ENCODE measurements at places on chromosomes 12 and 14.

DNA sequence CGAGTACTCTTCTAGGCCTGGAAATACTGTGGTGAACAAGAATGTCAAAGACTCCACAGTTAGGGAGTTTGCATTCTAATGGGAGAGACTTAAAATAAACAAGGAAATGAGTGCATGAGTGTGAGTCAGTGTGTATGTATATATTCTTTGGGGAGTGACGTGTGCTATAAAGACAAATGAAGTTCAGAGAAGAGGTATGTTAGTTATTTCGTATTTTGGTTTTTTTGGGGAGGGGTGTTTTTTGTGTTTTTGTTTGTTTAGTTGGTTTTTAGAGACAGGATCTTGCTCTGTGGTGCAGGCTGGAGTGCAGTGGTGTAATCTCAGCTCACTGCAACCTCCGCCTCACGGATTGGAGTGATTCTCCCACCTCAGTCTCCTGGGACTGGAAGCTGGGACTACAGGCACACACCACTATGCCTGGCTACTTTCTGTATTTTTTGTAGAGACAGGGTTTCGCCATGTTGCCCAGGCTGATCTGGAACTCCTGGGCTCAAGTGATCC is 74.3 kb downstream of the SRGAP1 start:
- no peak for DNase-seq

GRCh38 chr12:124743479-124744272 is 120.0 kb downstream of the SCARB1 start:
- no peak for DNase-seq

- no peak for DNase-seq
Observed at GRCh38 chr14:42428996-42429395, 822.3 kb downstream of the LRFN5 start.

- no peak for DNase-seq
Observed at GRCh38 chr12:101089271-101089670, 120.8 kb downstream of the SLC5A8 start.

DNA sequence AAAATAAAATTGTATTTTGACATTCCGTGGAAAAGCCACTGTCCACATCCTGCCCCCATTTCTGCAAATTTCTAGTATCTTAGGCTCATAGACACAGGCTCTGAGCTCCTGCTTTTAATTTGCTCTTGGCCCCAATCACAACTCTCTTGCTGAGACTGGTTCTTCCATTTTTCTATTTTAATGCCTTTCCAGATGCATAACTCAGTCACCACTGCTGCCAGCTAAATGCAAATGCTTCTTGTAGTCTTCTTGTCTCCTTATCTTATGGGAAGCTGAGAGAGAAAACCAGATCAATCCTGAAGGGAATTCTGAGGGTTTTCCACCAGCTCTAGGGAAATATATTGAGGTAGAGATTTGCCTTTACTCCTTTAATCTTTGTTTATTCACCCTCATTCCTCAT is 149.0 kb downstream of the DHRS2 start:
- DNase-seq = no peak

DNA sequence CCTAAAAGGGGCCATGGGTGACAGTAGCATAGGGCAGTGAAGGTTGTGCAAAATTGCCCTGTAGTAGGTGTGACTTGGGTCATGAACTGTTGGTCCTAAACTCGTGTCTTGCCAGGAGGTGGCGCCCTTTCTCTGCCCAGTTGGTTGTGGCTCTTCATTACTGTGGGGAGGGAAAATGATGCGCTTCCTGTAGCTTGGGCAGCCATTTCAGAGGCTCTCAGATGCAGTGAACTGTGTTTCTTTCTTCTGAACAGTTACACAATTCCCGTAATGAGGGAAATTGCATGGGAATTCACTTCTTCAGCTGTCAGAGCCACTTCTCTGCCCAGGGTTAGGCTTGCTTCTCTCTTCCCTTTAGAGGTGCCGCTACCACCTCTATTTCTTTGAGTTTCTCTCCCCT is 148.1 kb upstream of the NRXN3 start:
- peak; percentile 72 for DNase-seq

DNA sequence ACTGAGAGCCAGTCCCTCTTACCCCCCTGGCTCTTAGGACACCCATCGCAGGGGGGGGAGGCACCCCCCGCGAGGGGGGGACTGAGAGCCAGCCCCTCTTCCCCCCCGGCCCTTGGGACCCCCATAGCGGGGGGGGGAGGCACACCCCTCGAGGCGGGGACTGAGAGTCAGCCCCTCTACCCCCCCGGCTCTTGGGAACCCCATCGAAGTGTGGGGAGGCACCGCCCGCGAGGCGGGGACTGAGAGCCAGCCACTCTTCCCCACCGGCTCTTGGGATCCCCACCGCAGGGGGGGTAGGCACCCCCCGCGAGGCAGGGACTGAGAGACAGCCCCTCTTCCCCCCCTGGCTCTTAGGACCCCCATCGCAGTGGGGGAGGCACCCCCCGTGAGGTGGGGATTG is 48.8 kb downstream of the DDX11 start:
- no peak for DNase-seq

DNA sequence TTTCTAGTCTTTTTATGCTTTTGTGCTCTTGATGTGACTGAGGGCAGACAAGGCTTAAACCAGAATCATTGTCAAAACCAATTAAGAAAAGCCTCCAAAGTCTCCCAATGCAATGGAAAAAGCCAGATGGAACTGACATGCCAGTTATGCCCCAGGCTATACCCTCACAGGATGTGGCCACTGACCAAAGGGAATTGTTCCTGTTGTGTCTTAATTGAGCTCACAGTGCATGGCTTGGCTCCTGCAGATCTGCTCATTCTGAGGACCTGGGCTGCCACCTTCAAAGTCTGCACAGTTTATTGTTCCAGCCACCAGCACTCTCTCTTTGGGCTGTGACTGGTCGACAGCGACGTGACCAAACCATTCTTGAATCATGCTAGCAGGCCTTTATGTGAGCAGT is 17.1 kb upstream of the BICD1 start:
- no peak for DNase-seq

DNA sequence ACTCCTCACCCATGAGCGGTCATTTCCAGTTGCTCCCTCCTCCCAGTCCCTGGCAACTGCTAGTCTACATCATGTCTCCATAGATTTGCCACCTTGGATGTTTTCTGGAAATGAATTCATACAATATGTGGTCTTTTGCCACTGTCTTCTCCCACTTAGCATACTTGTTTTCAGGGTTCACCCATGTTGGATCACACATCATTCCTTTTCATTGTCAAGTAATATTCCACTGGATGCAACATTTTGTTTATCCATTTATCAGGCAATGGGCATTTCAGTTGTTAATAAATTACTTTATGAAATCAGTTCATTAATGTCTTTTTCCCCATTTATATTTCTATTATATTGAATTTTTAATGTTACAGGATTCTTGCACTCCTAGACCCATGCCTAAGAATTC is 64.3 kb downstream of the EML1 start:
- DNase-seq = no peak

- no peak for DNase-seq
Observed at GRCh38 chr14:95569440-95569839, 34.6 kb downstream of the GLRX5 start.

GRCh38 chr12:109982210-109982609 is 14.0 kb downstream of the GIT2 start:
- DNase-seq = no peak

DNA sequence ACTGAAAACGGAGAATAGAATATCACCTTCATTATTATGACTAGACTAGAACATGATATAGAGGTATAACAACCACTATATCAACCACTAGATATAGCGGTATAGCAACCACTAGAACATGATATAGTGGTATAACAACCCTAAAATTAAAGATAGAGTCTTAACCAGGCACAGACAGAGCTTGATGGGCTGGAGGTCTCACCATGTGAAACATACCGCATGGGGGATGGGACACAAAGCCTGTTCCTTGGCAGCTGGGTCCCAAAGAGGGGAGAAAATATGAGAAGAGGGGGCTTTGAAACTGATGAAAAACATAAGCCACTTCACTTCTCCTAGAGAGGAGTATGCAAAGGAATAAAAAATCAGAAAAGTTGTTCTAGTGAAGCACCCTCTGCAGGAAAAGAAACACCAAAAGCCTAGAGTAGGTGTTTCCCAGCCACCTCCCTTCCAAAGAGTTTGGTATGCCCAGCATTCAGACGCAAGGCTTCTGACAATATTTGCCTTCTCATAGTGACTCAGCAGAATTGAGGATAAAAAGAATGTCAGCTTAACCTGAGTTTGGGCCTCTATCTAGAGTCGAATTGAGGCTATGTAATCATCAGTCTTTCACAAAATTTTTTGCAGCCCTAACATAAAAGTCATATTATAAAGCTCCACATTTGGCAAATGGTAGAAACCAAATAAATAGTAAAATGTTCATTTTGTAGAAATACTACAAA is 316.4 kb downstream of the NOVA1 start:
- no peak for DNase-seq

DNA sequence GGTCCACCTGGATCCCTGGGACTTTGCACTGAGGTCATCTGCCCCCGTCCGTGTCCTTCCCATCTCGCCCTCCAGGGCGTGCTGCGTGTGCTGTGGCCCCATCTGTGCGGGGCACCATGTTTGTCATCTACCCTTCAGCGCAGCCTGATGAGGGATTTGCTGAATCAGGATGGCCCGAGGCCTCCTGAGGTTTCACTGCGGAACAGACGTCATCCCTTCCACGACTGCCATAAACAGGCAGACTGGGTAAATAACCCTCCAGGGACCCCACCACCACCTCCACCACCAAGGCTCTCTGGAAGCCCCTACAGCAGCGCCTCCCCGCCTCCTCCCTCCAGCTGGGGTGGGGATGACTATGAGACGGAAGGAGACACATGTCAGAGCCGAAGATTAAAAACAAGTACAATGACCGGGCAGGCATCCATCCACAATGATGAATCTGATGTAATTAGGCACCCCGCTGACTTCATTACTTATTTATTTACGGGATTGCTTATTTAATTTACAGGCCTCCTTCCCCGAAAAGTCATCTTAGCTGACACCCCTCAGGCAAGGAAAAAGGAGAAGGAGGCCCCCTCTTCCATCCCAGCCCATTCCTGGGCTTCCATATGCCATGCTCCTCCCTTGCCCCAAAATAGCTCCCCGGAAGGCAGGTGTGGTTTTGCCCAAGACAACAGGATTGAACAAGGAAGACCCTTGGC is 39.4 kb downstream of the NCOR2 start:
- no peak for DNase-seq

DNA sequence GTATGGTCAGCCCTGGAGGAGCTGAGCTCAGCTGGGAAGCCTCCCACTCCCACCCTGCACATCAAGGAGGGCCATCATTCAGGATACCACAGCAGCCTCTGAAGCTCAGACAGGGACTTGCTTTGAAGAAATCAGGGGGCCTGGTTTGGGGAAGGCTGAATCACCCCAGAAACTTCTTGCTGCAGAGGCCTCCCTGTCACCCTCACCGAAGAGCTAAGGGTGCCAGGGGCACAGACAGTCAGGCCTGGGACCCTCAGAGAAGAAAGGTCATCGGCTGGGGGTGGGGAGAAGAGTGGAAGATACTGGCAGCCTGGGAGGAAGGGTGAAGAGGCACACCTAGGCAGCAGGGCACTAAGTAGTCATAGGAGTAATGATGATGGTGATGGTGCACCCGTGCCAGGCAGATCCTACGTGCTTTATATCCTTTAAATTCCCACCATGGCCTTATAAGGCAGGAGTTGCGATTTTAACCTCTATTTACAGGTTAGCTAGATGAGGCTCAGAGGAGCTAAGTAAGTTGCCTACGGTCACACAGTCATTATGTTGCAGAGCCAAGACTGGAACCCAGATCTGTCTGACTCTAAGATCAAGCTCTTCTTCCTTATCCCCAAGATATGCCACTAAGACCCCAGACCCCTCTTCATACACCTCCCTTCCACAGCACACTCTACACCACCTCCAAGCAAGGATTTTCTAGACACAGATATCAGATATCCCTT is 28.5 kb upstream of the PNMA1 start:
- DNase-seq = no peak

DNA sequence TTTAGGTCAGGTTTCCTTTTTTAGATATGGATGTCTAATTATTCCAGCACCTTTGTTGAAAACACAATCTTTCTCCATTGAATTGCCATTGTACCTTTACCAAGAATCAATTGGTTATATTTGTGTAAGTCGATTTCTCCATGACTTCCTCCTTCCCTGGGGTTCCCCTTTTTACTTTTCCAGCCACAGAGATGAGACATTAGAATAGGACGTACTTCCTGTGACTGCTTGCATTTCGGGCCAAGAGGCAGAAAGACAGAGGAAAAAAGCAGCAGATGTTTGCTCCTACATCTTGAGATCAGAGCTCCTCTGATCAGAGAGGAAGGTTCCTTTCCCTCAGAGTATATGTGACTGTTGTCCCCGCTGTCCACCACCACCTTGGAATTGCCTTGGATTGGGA is 453.7 kb upstream of the RGS6 start:
- DNase-seq = no peak

GRCh38 chr14:64515053-64515452 is 10.5 kb downstream of the ZBTB1 start:
- DNase-seq = peak; percentile 39

DNA sequence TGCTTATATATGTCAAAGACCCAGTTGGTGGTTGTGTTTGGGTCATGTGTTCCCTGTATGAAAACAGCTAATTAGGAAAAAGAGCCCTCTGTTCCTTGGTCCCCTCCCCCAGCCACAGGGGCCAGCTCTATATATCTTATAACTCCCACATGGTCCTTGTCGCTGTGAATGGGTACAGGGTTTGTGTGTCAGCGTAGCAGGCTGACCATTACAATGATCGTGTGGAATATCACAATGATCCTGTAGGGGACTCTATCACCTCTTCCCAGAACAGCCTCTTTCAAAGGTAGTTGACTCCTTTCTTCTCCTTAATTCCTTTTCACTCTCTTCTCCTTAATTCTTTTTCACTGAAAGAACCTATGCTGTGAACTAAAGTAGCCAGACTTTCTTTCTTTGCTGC is 51.6 kb upstream of the RIC8B start:
- DNase-seq = no peak

DNA sequence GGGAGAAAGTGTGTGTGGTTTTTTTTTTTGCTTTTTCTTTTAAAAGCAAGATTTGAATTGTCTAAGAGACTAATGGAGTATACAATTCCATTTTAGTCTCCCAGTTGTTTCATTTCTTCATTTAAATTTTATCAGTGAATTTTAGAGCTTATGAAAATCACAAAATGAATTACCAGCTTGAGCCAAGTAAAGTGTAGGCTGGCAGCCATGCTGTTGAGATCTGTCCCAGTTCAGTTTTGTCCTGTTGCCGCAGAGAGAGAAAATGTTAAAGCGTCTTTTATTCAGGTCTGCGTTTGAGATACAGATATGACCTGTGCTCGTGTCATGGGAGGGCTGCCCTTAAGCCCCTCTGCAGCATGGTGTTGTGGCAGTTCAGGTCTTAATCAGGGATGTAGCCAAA is 256.5 kb downstream of the IPO8 start:
- DNase-seq = no peak

- DNase-seq = no peak
Observed at GRCh38 chr14:99529899-99530298, 48.7 kb downstream of the CCNK start.
